ENCODE measurements at places on chromosomes 16 and 17.
A peak's percentile ranks its signal among the peaks of the same experiment; 100 is the strongest.

DNA sequence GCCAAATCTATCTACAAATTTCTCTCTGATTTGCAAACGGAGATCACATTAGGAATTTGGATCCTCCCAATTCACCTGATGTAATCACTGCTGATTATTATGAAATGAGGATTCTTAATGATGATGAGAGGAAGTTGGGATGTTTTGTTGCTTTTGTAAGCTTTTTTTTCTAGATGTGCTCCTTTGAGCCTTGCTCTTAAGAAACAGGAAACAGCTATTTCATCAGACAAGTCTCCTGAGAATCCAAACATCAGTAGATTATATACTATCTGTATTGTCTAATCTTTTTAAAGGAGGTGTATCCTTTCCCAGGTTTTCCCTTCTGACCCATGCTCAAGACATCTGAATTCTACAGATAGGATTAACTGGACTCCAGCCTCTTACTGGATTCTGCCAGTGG, 73.3 kb downstream of the KIF2B start:
- DNase-seq, result no peak

- no peak for DNase-seq
Measured at GRCh38 chr16:86708431-86708830, 130.1 kb downstream of the FOXL1 start.

GRCh38 chr17:78746263-78746948, 35.7 kb downstream of the CYTH1 start:
- no peak for DNase-seq

- DNase-seq, result no peak
Measured at GRCh38 chr16:12011565-12011964, 35.0 kb downstream of the SNX29 start.

DNA sequence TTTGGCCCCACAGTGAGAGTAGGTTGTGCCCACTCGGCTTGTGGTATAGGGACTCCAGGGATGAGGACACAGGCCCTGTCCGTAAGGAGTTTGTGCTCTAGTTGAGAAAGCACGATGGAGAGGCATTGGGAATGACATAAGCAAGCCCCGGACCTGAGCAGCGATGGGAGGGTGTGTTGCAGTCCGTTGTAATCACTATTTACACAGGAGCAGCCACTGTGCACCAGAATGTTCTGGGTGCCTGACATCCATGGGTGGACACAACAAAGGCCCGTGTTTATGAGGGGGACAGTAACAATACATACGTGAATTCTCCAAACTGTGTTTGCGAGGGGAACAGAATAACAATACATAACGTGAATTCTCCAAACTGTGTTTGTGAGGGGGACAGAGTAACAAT, 86.8 kb downstream of the NPIPB11 start:
- DNase-seq, result no peak

GRCh38 chr17:80045703-80046102, 9.3 kb downstream of the CCDC40 start:
- DNase-seq, result no peak

GRCh38 chr16:86575754-86576557, 2.4 kb upstream of the FOXL1 start:
- DNase-seq, result peak; percentile 64

DNA sequence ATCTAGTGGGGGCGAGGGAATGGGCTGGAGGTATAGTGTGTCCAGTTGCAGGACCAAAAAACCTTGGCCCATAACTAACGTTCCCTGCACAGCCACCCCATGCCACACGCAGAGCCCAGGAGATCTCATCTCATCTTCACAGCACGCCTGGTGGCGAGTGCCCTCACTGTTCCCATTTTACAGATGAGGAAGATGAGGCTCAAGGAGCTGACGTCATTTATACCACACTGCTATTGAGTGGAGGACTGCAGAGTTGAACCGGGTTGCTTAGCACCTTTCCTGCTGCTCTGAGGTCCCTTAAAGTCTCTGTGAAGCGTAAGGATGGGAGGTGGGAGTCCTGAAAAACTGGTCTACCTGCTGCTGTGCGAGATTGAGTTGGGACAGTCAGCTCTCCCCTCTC, 172.5 kb downstream of the XYLT1 start:
- no peak for DNase-seq

DNA sequence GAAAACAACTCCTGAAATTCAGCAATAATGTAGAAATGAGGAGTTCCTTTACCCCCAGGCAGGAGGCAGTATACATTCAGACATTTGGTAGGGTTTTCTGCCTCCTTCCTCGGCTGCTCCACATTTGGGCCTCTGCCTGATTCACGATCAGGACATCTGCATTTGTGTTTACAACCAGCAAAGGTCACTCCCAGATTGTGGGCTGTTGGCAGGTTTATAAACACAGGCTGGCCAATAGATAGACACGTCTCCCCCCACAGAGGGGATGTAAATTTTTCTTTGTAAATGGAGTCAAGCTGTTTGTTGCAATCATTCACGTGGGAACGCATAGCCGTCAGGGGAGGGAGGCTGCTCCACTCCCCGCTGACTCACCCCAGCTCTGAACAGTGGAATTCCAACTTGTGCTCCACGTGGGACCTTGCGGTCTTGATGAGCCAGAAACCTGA, 252.1 kb upstream of the N4BP1 start:
- no peak for DNase-seq

DNA sequence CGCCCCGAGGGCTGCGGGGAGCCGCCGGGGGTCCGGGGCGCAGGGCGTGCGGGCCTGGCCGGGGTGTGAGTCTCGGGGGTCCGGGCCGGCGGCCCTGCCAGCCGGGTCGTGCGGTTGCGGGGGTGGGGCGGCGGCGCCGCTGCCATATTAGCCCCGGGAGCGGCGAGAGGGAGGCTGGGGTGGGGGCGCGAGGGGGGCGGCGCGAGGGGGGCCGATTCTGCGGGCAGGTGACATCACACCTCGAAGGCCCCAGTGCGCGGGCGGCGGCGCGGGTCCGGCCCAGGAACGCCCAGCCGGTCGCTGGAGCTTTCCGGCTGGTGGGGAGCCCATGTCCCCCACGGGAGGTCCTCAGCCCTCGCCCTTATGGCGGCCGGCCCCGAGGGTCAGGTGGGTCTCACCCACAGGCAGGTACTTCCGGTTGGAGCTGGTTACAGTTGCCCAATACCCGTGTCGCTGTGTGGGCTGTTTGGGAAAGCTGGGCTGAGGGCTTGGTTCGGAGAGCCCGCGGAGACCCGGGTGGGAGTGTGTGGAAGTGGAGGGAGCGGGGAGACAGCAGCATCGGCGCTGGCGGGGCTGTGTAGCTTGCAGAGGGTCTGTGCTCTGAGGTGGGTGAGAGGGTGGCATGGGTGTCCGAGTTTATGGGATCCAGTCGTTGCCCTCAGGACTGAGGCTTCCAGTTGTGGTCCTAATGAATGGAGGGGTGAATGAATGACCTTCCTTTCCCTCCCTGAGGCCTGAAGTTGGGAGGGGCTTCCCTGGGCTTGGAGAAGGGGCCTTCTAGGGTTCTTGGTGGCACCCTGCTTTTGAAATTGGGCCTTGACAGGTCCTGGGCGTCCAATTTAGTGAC, 804 bp downstream of the ATP6V0C start:
- DNase-seq, result no peak

- no peak for DNase-seq
Measured at GRCh38 chr17:47338026-47338425, 14.3 kb downstream of the EFCAB13 start.

DNA sequence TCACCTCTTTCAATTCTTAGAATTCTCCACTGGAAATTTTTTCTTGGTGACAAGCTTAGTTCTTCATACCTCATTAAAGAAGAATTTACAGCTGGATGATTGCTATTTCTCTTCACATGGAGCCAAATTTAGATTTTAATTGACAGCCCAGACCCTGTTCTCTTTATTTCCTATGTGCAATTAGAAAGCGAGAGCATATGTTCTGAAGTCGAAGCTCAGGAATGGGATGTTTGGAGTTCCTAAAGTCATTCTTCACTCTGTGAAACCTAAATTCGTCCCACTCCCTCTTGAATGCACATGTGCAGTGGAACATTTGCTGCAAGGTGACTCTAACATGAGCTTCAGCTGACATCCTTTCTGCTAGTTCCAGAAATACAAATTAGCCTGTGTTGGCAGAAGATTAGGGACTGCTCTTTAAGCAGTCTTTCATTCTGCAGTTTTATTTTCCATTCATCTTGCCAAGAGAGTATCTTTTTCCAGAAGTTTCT, 129.3 kb upstream of the KCNJ16 start:
- no peak for DNase-seq

DNA sequence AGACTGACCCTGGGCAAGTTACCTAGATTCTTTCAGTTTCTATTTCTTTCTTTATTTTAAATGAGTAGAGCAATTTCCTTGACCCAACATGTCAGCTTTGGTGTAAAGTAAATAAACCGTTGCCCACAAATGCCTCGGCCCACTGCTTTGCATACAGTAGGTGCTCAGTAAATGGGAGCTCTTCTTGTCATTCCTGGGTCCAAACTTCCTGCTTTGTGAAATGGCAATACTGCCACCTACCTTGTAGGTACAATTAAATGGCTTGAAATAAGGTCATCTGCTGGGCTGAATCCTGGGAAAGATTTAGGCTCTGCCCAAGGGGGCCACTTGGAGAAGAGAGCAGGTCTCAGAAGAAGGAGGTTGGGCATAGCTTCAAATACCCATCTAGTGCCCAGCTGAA, 253.0 kb downstream of the HS3ST3B1 start:
- no peak for DNase-seq

- no peak for DNase-seq
Measured at GRCh38 chr17:72517413-72518158, 396.8 kb downstream of the SOX9 start.

DNA sequence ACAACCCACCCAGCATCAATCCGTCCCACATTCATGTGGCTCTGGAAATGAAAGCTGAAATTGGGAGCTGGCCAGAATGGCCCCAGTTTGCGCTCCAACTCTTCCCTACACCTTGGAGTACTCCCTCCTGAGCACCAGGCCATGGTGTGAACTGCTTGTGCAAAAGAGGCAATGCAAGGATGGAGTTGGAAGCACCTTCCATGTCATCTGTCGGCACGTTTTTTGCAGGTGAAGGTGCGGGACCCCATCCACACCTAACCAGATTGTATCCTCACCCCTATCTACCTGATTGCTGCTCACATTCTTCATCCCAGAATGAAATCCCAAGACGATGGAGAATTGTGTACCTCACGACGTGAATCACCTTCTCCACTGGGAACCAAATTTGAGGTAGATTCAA, 136.6 kb upstream of the WSB1 start:
- DNase-seq, result no peak

- peak; percentile 77 for DNase-seq
Measured at GRCh38 chr16:1543085-1543896, 9.8 kb downstream of the TMEM204 start.

- no peak for DNase-seq
Measured at GRCh38 chr16:66127459-66128370, 238.8 kb upstream of the CDH5 start.

Data from GM13976 (cell line).